ENCODE measurements at places on chromosomes 12 and 14. TPM values are rescaled to one million over a fixed set of nuclear protein-coding genes. Genes with fewer than 3 reads are reported as not detected.

GRCh38 chr12:113242026-113242418 is 20.8 kb downstream of the TPCN1 start:
- DNase-seq: no peak

DNA sequence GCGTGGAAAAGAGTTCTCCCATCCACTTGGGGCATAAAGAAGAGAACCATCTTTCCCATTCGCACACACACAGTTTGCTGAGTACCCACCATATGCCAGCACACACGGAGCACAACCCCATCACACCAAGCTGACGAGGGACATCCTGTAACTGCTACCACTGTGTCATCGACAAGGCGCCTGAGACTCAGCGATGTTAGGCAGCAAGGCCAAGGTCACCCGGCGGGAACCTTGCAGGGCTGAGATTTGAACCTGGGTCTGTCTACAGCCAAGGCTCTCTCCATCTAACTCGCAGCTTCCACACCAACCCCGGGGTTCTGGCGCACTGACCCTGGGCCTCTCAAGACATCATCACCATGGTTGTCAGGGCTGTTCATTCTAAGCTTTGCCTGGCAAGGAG is 60.0 kb downstream of the CCDC85C start:
- no peak for DNase-seq

DNA sequence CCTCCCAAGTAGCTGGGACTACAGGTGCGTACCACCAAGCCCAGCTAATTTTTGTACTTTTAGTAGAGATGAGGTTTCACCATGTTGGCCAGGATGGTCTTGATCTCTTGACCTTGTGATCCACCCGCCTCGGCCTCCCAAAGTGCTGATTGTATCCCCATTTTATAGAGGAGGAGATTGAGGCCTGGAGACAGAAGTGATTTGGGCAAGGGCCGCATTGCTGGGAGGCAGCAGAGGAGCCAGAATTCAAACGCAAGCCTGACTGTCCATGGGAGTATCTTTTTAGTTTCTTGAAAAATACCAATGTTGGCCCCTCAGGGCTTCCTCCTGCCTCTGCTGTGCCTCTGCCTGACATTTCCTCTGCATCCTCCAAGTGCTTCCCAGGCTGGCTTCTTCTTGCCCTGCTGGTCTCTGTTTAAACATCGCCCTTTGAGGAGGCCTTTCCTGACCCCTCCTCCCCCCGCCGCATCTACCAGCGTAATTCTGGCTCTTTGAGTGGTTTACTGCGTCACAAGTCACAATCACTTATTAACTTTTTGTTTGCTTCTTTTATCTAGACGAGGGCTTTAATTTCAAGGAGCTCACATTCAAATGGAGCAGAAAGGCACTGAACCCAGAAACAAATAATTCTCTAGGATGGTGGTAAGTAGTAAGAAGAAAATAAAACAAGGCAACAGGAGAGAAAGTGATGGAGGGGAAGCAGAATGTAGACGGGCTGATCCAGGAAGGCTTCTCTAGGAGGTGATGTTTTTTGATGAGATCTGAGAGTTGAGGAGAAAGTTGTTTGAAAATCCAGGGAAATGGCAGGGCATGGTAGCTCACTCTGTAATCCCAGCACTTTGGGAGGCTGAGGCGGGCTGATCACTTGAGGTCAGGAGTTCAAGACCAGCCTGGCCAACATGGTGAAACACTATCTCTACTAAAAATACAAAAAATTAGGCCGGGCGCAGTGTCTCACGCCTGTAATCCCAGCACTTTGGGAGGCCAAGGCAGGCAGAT is 91.0 kb upstream of the MED13L start:
- no peak for DNase-seq

DNA sequence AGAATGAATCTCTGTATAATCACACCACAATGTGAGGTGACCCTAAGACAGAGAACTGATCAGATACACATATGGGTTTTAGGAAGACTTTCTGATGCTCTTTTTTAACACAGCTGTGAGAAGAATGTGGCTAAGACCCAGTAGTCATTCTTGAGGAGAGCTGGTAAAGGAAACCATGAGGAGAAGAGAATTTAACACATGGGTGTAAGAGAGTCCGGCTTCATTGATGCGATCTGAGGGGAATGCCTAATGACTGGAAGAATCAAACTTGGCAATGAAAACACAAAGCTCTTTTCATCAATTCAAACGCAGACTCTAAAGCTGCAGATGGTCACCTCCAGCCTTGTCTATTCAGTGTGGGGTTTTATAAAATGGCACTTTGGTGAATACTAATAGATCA is 79.3 kb downstream of the FOXA1 start:
- DNase-seq: no peak

TPH2 gene
- total RNA-seq: not detected

GPR162 gene
- 0.11 TPM for total RNA-seq

DNA sequence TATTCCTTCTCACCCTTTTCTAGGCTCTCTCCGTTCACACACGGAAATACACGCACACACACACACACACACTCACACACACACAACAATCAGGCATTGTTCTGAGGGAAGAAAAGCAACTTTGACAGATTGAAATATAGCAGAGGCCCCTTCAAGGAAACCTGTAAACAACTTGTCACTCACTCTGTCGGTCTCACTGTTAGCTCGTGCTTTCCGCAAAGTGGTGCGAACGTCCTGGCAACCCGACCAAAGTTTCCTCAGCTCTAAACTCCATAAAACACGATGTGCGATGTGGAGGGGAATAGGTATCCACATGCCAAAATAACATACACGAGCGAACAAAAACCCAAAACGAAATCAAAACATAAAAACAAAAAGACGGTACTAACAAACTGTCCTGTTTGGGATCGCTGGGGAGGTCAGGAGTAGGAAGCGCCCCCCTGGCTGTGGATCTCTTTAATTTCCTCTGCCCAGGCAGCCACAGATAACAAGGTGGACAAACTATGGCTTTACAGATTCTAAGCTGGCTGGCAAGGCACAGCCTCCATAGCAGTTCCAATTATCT is 822 bp upstream of the SOX5 start:
- DNase-seq: no peak

- no peak for DNase-seq
These were observed 66.7 kb downstream of the ZFP36L1 start for GRCh38 chr14:68726093-68726695.

IFNG-AS1 gene
- not detected for total RNA-seq

- DNase-seq: no peak
These were observed 161.7 kb upstream of the RTL1 start for GRCh38 chr14:101065246-101065645.

LRP1-AS gene
- not detected for total RNA-seq

DNA sequence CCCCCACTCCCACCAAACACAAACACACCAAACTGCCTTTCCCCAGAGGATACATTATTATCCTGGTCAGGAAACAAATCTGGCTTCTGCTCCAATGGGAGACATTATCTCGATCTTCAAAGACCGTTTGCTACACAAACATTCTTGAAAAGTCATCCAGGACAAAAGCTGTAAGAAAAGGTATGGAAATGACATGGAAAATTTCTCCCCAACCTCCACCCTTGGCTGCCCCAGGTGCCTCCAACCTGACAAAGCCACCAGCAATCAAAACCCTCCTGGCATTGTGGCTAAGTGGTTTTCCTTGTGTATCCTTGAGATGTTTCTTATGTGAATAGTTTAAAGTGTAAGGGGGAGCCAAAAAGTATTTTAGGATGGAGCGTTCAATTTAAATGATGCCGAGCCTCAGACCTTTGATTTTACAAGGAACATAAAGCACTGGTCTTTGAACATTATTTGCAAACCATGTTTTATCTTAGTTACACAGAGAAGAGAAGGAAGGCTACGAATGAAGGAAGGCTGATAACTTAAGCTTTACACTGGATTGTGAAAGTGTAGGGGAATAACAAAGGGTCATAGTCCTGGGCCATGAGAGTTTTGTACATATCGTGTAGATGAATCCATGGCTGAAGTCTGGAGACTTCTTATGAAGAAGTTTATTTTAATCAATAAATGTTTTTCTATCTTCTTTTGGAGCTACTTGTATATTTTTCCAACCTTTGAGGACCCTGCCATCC is 418.9 kb upstream of the TMTC1 start:
- no peak for DNase-seq

DNA sequence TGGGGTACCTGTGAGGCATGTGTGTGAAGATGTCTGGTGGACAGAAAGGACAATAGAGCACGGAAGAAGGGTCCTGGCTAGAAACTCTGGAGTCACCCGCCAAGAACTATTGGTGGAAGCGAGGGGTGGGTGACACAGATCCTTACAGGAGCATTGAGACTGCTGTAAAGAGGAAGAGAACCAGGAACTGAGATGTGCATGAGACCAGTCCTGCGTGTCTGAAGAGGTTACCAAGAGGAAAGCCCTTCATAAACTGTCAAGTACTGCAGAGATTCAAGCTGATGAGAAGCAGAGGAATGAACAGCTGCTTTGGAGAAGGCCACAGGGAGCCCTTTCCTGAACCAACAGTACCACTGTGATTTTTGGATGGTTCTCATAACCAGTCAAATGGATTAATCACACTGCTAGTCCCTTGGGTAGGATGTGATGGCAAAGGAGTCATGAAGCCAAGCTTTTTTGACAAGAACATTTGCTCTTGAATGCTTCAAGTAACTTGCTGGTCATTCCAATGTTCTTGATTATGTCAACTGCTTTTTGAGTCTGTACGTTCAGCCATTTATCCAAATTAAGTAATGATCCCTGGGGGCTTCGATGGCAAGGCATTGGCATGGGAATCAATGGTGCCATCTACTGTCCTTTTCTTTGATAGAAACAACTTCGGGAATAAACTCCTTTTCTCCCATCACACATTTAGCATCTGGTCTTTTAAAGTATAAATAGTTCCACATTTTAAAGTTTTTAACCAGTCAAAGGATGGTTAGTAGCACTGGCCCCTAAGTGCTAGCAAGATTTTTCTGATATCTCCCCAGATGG is 42.9 kb downstream of the GPR135 start:
- no peak for DNase-seq

GRCh38 chr14:71651228-71651627 is 281.0 kb upstream of the RGS6 start:
- no peak for DNase-seq

DNA sequence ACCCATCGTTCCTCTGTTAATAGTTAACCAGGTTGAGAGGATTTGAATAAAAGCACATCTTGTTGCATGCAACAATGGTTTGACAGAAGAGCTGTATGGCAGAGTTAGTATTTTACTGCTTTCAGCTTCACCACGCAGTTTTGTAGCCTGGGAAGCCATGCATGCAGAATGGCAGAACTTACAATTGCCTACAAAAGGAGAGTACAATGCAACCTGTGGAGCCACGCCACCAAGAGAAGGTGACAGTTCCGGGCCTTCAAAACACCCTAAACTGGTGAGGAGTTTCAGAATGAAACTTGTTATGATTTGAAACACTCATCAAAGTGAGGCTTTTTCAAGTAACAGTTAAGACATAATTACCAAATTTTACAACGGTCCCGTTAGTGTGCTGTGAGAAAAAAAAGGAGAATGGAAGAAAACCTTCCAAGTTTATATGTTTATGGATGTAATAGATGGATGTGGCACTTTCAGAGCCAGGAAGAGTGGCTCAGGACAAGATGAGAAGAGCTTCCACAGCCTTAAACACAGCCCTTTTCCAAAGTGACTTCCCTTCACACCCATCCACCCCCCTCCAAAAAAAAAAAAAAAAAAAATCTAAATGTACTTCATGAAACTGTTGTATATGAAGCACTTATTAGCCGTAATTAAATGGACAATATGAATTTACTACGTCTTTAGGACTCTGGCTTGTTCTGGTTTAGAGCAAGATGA is 158.7 kb downstream of the EGLN3 start:
- no peak for DNase-seq

GARIN6 gene
- total RNA-seq: not detected

GPRC5A gene
- not detected for total RNA-seq

CELA1 gene
- total RNA-seq: not detected

KCNMB4 gene
- total RNA-seq: 0.37 TPM

DNA sequence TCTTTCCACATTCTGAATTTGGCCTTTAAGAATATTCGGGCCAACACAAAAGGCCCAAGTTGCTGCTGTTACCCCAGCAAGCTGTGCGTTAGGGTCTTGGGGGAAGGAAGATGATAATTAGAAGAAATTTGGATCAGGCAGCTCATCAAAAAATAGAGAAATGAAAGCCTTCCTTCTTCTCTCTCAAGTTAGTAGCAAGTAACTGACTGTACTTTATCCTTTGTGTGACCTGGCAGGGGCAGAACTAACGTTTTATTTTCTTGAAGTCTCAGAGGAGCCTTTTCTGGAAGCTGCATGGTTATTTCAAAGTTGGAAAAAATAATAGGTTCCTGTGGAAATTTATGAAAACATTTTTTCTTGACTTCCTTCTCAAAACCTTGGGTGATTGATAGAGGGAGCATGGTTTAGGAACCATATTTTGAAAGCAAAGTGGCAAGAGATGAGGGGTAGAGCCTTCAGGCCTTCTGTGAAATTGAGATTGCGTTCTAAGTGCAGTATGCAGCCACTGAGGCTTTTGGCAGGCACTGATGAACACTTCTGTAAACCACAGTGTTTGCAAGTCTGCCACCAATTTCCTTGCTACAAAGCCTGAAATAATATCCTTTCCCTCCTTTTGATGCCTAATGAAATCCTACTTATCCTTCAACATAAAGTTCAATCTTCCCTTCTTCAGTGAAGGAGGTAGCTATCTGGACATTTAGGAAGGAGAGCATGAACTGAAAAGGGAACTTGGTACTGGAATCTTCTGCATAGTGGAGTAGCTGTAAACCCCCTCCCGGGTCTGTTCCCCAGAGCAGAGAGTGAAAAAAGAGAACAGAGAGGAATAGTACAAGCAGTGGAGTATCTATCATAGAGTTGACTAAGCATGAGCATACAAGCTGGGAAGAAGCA is 123.2 kb downstream of the FGD4 start:
- DNase-seq: no peak

- no peak for DNase-seq
These were observed 54.0 kb downstream of the TRAFD1 start for GRCh38 chr12:112179341-112179740.

- no peak for DNase-seq
These were observed 174.7 kb downstream of the TMEM132D start for GRCh38 chr12:129729170-129729569.

- no peak for DNase-seq
These were observed 17.6 kb downstream of the PHLDA1 start for GRCh38 chr12:76014007-76014406.

TGFB3 gene
- total RNA-seq: 3.9 TPM

ACSM4 gene
- not detected for total RNA-seq

- peak; percentile 31 for DNase-seq
These were observed 35.9 kb downstream of the FBLN5 start for GRCh38 chr14:91911474-91912032.

- DNase-seq: no peak
These were observed 876.2 kb downstream of the C12orf50 start for GRCh38 chr12:87152841-87153528.

DNA sequence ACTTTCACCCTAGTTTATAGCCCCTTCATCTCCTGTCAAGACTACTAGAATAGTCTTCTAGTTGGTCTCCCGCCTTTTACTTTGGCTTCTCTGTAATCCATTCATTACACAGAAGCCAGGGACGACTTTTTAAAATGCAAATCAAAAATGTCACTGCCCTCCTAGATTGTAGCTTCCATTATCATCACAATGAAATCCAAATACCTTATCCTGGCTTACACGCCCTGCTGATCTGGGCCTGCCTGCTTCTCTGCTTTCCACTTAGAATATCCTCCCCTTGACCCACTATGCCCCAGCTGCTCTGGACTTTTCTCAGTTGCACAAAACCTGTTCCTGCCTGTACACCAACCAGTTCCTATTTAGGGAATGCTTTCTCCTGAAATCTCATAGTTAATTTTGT is 4.5 kb upstream of the EEA1 start:
- DNase-seq: no peak

SYCP3 gene
- total RNA-seq: 0.50 TPM

GRCh38 chr14:105182296-105183020 is 1.3 kb upstream of the NUDT14 start:
- DNase-seq: no peak

Measured in activated T-helper 2 cell treated with anti-CD3 and anti-CD28 coated beads, Interferon-gamma antibody, Interleukin-2, Interleukin-4, amounts not matched to agents 10 μg/mL and 5 μg/mL and 100 μg/mL, durations not matched to agents 14 hours and 24 hours and 36 hours (primary cell).